ENCODE measurements at places on chromosomes 3 and 15.

DNA sequence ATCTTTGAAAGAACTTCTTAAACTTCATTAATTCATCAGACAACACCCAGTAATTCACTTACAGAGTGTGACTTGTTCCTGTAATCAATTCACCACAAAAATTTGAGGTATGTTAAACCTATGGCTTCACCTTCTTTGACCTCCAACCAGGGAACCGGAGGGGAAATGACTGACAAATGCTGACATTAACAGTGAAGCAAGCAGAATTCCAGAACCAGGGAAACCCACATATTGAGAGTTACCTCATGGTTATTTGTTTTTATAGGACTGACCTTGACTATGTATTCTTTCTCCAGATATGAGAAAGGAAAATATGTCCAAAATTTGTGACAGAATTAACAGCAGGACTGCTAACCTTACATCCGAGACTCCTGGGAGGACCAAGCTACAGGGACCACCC lies 2.7 kb downstream of the P3H2 start:
- no peak for DNase-seq

GRCh38 chr15:74406992-74407705 lies 26.6 kb downstream of the SEMA7A start:
- no peak for DNase-seq

GRCh38 chr3:67388738-67389137 lies 265.7 kb downstream of the SUCLG2 start:
- DNase-seq = no peak

DNA sequence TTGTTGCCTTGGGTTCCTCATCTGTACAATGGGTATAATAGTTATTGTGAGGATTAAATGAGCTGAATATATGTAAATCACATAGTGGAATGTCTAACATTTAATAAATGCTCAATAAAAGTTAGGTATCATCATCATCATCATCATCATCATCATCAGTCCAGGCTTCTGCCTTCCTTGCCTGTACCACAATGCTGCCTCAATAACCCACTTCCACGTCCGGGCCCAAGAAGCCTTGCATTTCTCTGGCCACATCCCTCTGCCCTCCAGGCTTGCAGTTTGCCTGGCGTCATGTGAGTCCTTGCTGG lies 137.4 kb downstream of the THSD4 start:
- DNase-seq = no peak

DNA sequence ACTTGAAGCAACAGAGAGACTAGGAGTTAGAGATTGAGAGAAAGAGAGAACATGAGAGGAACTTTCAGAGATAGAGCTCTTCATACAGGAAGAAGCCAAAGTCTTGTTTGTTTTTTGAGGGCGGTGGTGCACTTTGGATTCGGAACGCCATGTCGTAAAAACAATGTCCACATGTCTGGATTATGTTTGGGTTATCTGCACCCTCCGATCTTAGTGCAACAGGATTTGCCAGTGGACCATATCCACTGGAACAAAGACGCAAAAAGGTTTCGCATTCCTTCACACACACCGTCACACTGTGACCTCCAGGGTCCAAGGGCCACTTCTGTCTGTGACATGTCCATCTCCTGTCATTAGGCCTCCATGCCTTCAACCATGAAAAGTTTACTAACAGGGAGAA lies 141.8 kb upstream of the ATP11B start:
- no peak for DNase-seq

DNA sequence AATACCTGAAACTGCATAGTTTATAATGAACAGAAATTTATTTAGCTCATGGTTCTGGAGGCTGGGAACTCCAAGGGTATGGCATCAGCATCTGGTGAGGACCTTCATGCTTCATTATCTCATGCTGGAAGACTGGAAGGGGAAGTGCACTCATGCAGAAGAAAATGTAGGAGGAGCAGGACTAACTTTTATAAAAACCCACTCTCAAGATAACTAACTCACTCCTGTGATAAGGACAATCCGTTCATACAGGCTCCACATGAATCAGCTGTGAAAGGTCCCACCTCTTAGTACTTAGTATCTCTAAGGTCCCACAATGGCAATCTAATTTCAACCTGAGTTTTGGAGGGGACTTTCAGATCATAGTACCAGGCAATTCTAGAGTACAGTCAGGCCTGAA lies 33.6 kb upstream of the APH1B start:
- no peak for DNase-seq

- DNase-seq = no peak
Measured at GRCh38 chr3:8455526-8456411, 45.9 kb upstream of the LMCD1 start.

DNA sequence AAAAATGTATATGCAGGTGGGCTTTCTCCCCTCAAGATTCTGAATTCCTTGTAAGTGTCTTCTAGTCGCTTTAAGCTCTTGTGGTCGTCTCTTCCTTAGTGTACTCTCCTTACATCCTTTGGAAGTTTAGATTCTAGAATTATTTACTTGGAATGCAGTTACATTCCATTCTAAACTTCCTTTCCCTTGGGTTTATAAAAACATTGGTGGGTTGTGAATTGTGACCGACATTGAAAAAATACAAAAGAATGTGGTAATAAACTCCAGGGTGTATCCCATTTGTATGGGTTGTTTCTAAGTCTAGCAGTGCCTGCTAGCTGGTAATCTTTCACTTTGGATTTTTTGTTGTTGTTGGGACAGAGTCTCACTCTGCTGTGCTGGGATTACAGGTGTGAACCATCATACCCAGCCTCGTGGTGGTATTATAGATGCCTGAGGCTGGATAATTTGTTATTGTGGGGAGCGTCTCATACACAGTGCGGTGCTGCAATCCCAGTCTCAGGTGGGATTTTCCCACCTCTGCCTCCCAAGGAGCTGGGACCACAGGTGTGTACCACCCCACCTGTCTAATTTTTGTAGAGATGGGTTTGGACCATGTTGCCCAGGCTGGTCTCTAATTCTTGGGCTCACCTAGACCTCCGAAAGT lies 9.1 kb downstream of the CHD2 start:
- no peak for DNase-seq
